ENCODE measurements at places on chromosomes 7 and 10.

- DNase-seq: no peak
Observed at GRCh38 chr10:63544418-63544817, 23.2 kb downstream of the REEP3 start.

- DNase-seq: no peak
Observed at GRCh38 chr10:80172896-80173295, 32.4 kb downstream of the ANXA11 start.

GRCh38 chr7:81611040-81611439 lies 158.8 kb downstream of the HGF start:
- no peak for DNase-seq

DNA sequence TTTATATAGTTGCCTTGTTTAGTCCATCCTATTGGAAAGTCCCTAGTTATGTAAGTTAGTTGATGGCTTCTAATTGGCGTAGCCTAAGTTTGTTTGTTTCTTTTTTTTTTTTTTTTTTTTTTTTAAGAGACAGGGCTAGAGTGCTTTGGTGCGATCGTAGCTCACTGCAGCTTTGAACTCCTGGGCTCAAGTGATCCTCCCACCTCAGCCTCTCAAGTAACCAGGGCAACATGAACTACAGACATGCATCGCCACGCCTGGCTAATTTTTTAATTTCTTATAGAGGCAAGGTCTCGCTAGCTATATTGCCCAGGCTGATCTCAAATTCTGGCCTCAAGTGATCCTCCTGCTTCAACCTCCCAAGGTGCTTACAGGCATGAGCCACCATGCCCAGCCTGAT lies 7.1 kb downstream of the CSGALNACT2 start:
- DNase-seq: no peak

DNA sequence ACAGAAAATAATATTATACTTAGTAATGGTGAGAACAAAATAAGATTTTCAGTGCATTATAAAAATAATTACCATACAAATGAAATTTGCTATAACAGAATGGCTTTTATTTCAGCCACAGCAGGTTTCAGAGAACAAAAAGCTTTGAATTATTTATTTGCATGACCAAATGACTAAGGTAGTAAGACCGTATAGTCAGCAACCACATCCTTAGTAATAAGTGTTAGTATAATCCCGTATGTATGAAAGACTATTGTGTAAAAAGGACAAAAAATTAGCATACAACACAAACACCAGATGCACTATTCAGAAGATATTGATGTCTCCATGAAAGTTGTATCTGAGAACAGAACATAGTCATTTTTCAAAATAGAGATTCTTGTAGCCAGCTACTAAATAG lies 12.2 kb downstream of the PDZD8 start:
- DNase-seq: no peak

DNA sequence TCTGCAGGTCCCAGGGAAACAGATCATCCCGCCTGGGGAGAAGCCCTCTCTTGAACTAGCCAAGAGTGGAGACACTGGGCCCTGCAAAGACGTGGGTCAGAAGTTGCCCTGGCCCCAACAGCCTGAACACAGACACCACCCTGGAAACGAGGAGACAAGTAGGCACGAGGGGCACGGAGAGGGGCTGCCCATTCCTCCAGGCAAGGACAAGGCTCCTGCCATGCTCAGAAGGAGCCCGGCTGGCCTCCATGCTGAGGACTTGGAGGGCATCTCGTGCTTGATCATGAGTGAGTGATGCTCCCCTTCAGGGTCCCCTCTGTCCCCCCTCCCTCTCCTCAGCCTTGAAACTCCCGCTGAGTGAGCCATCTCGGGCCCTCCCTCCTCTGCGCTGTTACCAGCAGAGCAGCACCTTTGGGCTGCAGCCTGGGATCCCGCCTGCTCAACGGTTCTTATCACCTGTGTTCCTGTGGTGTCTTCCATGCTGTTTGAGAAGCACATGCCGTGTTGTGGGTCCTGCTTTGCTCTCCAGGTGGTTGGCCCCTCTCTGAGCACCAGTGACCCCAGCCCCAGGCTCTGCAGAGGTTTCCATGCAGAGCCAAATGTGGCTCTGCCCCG lies 544.3 kb downstream of the TCERG1L start:
- no peak for DNase-seq

DNA sequence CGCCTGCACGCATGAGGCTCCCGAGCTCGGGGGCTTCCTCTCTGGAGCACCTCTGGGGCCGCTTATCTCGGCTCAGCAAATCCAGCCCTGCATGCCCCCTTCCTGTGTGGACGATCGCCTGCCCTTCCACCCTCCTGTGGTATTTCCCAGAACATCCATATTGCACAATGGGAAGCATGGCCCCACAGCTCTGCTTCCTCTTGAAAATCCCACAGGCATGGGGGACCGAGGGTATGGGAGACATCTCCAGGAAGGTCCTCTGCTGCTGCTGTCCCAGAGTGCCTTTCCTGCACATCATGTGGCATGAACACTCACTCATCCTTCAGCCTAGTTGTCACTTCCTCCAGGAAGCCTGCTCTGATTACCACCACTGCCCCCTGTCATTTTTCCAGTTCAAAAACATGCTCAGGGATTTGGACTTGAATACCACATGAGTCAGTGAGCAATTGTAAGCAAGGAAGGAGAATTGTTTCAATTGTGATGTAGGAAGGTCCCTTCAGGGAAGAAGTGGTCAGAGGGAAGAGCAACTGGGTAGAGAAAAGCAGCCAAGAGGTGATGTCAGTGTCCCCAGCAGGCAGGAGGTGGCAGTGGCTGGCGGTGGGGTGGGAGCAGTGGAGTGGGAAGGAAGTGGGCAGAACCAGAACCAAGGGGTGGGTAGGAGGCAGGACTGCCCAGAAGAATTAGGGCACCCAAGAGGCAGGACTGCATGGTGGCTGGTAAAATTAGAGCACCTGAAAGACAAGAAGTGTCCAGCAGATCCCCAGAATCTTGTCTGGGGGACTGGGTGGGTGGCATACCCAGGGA lies 67.5 kb upstream of the ZMIZ1 start:
- no peak for DNase-seq

- no peak for DNase-seq
Observed at GRCh38 chr10:123117644-123118417, 17.9 kb upstream of the HMX3 start.

- no peak for DNase-seq
Observed at GRCh38 chr10:86836044-86836443, 79.6 kb downstream of the BMPR1A start.

DNA sequence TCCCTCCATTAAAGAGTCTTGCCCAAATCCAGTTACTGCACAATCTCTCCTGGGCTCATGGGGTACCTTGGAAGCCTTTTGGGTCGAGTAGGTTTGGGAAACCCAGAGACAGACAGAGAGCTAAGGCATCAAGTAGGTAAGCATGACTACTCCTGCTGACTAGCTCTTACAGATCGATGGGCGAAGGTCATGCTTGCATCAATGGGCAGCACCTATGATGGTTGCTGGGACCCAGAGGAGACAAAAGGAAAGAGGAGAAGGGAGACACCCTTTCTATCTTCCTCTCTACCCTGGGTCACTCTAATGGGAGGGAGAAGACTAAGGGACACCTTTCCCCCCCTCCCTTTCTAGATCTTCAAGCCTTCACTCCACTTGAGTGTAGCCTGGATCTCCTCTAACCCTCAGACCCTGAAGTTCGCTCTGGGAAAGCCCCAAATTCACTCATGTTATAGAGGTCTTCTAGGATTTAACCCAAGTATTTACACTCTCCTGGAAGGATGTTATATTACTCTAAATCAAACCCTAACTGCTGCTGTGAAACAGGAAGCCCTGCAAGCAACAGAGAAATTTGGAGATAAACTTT lies 31.6 kb upstream of the ZNF746 start:
- DNase-seq: no peak

DNA sequence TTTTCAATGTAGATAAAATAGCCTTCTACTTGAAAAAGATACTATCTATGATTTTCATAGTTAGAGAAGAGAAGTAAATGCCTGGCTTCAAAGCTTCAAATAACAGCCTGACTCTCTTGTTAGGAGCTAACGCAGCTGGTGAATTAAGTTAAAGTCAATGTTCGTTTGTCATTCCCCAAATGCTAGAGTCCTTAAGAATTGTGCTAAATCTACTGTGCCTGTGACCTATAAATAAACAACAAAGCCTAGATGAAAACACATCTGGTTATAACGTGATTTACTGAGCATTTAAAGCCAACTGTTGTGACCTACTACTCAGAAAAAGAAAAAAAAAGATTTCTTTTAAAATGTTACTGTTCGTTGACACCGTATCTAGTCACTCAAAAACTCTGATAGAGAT lies 134.7 kb downstream of the POLR1F start:
- DNase-seq: no peak

- DNase-seq: no peak
Observed at GRCh38 chr7:38964921-38965320, 12.8 kb upstream of the POU6F2 start.

DNA sequence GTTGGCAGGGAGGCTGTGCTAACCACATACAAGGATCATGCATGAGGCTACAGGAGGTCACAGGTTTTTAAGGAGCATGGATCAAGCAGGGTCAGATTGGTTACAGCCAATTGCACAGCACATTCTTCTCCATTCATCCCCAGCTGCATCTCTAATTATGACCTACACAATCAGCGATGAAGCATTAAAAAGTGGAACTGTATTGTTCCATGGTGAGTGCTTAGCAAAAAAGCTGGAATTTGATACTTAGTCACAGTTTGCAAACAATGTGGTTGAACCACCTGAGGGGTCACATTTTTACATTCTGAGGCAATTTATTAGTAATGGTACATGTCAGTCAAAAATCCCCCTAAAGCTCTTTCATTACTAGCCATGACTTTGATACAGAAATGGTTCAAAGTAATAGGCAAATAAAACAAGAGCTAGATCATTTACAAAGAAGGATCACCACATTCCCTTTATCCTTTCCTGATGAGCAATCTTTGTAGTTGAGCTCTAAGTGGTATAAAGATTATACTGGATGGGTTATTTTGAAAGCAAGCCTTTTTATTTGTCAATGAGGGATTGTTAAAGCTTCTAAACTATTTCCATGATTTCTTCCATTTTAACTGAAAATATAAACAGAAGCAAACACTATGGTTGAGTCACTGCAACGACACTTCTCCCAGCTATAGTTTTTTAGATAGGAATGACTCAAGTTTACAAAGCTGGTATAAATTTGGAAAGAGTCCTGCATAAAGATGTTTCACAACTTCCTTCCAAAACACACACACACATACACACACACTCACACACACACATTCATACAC lies 217.8 kb upstream of the SEMA3A start:
- DNase-seq: no peak

- DNase-seq: peak; percentile 26
Observed at GRCh38 chr7:64045301-64046040, at the start of gene ZNF727. Gene ZNF727, plus strand, starts transcription at chr7:64045434. Its CDS starts 188 bp downstream, at chr7:64045622.

- no peak for DNase-seq
Observed at GRCh38 chr10:58836991-58837575, 324.4 kb downstream of the BICC1 start.

GRCh38 chr10:124374535-124375352 lies 44.0 kb downstream of the OAT start:
- no peak for DNase-seq

GRCh38 chr7:158753900-158754299 lies 49.3 kb upstream of the NCAPG2 start:
- no peak for DNase-seq

DNA sequence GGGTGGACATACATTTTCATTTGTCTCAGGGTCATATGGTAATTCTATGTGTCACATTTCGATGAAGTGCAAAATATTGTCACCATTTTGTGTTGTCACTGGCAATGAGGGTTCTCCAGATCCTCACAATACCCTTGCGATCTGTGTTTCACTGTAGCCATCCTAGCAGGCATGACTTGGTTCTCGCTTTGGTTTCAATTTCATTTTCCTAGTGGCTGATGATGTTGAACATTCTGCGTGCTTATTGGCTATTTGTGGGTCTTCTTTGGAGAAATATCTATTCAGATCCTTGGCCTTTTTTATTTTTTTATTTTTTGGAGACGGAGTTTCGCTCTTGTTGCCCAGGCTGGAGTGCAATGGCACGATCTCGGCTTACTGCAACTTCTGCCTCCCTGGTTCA lies 24.8 kb upstream of the MNX1 start:
- DNase-seq: no peak

- no peak for DNase-seq
Observed at GRCh38 chr7:25636871-25637283, 408.6 kb upstream of the NPVF start.

GRCh38 chr7:91565499-91566401 lies 301.5 kb downstream of the FZD1 start:
- DNase-seq: no peak

DNA sequence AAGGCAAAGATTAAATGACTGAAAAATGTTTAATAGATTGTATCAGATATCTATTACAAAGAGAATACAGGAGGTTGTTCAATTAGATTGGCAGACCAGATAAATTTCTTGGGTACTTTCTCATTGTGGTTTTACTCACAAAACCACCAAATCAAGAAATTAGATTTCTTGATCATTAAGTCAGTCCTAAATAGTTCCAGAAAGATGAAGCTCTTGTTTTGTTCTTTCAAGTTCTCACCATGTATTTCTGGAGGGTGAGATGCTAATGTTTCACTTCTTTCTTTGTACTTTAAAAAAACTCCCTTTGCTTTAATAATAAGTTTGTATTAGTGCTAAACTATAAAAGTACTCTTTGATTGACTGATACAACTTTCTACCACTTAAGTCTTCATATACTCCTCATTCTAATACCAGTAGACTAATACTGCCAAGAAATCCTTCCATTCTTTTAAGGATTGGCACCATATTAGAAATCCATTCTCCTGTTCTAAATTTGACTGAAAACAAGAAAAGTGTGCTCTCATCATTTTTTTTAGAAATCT lies 69.4 kb downstream of the RNF133 start:
- no peak for DNase-seq

- no peak for DNase-seq
Observed at GRCh38 chr10:92419740-92420545, 129.0 kb downstream of the MARCHF5 start.

- DNase-seq: no peak
Observed at GRCh38 chr10:132456881-132457280, 59.9 kb downstream of the PWWP2B start.
